ENCODE measurements at places on chromosomes 16 and 17.

DNA sequence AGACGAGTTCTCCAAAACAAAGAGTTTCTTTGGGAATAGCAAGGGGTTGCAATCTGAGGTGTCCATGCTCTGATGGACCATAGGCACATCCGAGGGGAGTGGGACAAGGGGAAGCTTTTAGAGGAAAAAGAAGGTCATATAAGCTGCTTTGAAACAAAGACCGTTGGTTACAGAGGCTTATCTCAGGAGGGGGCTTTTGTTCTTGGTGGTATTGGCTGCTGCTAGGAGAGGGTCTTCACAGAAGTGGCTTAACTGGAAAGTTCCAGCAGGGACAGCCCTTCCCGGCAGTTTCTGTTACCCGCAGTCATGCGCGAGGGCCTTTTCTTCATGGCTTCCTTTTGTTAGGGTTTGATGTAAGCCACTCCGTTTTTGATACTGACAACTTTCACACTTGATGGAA is 76.0 kb downstream of the RAP1GAP2 start:
- DNase-seq: no peak

DNA sequence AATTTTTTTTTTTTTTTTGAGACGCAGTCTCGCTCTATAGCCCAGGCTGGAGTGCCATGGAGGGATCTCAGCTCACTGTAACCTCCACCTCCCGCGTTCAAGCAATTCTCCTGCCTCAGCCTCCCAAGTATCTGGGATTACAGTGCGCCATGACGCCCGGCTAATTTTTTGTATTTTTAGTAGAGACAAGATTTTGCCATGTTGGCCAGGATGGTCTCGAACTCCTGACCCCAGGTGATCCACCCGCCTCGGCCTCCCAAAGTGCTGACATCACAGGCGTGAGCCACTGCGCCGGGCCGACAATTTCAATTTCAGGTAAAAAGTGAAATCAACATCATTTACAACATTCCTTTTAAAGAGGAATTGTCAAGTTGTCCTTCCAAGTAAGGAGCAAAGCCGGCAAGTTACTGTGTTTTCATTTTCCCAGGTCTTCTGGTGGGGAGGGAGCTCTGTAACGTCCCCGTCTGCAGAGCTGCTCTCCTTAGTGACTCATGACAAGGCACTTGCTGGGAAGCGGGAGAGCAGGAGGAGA is 873 bp downstream of the NPLOC4 start:
- DNase-seq: peak; percentile 10

GRCh38 chr17:77247048-77247541 is 106.3 kb downstream of the SEC14L1 start:
- peak; percentile 77 for DNase-seq

- no peak for DNase-seq
Observed at GRCh38 chr17:60386147-60387058, 5.5 kb downstream of the USP32 start.

DNA sequence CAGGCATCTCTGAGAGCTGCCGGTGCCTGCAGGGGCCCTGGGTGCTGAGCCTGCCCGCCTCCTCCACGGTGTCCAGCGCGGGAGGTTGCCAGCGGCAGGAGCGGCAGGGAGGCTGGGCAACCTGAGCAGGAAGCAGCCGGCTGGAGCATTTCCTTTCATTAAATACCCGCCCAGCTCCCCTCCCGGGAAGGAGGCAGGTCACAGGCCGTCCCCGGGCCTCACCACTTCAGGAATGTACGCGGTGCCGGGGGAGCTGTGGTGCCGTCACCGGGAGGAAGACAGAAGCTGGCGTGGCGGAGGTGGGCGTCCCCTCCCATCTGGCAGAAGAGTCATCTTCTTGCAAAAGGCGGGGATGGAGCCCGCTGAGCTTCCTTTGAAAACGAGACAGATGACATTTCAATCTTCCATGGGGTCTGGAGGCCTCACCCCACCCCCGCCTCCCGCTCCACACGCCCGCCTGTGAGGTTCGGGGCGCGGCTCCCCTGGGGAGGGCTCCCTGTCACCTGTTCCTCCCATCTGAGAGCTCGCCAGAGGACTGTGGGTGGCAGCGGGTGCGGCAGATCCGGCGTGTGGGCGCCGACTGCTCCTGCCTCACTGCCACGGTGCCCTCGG is 16.0 kb downstream of the SOX8 start:
- no peak for DNase-seq

- peak; percentile 57 for DNase-seq
Observed at GRCh38 chr17:60392845-60393702, 1.1 kb upstream of the USP32 start.

GRCh38 chr17:5126719-5127488 is 11.1 kb downstream of the USP6 start:
- no peak for DNase-seq

- peak; percentile 34 for DNase-seq
Observed at GRCh38 chr16:53434377-53435065, at the start of gene RBL2. Gene RBL2 (plus strand): TSS chr16:53434471. CDS start chr16:53434557, 86 bp downstream.

- no peak for DNase-seq
Observed at GRCh38 chr17:43891851-43892646, 15.3 kb downstream of the MPP2 start.
